ENCODE measurements at places on chromosomes 7 and 10.

GRCh38 chr10:66886848-66887247 lies 39.0 kb upstream of the LRRTM3 start:
- DNase-seq = no peak

GRCh38 chr7:136868496-136869000 lies at the start of gene CHRM2:
CHRM2 (plus strand) TSS chr7:136868652; CDS start chr7:137014866, 146,214 bp downstream.
- no peak for DNase-seq

DNA sequence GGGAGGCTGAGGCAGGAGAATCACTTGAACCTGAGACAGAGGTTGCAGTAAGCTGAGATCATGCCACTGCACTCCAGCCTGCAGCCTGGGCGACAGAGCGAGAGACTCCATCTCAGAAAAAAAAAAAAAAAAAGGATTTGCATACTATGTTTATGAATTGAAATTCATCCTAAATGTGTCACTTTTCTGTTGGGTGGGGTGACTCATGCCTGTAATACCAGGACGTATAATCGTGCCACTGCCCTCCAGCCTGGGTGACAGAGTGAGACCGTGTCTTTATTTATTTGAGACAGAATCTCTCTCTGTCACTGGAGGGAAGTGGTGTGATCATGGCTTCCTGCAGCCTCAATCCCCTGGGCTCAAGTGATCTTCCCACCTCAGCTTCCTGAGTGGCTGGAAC lies 5.8 kb downstream of the ZNF212 start:
- DNase-seq = no peak

DNA sequence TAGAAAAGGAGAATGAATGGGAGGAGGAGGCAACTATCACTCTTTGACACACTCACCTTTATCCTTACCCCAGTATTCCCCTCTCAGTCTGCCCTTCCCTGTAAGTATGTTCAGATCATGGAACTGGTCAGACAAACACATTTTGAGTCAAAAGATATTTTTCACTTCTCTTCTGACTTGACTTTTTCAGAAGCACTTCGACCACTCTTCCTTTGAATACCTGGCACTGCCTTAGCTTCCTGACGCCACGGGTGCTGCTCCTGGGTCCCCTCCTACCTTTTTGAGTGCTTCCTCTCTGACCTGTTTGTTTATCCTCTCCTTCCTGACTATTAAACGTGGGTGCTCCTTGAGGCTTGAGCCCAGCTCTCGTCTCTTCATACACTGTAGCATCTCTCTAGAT lies 19.8 kb upstream of the C10orf67 start:
- no peak for DNase-seq

DNA sequence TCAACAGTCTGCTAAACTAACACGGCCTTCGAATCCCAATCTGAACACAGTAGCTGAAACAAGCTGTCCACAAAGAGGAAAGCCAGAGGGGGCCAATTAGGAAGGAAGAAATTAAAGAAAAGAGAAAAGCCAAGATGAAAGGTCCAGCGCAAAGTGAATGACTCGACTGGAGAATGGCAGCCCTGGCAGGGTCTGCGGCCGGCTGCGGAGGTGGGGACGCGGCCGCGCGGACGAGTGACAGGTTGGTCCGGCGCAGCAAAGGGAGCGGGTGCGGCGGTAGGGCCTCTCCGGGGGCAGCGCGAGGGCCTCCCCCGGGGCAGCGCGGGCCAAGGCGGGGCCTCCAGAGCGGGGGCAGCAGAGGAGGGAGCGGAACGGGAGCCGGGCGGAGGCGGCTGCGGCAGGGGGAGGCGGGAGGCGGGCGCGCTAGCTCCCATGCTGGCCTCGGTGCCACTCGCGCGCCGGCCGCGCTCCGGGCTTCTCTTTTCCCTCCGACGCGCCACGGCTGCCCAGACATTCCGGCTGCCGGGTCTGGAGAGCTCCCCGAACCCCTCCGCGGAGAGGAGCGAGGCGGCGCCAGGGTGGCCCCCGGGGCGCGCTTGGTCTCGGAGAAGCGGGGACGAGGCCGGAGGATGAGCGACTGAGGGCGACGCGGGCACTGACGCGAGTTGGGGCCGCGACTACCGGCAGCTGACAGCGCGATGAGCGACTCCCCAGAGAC lies at the start of gene VWC2:
VWC2 (plus strand) TSS at position 421 of the 718 bp plus-strand sequence. CDS start 1,798 bp downstream, outside the sequence.
- no peak for DNase-seq

- no peak for DNase-seq
These were observed 13.3 kb downstream of the GPR146 start for GRCh38 chr7:1057416-1058291.

GRCh38 chr10:62559481-62560200 lies 185.5 kb downstream of the ZNF365 start:
- DNase-seq = no peak

DNA sequence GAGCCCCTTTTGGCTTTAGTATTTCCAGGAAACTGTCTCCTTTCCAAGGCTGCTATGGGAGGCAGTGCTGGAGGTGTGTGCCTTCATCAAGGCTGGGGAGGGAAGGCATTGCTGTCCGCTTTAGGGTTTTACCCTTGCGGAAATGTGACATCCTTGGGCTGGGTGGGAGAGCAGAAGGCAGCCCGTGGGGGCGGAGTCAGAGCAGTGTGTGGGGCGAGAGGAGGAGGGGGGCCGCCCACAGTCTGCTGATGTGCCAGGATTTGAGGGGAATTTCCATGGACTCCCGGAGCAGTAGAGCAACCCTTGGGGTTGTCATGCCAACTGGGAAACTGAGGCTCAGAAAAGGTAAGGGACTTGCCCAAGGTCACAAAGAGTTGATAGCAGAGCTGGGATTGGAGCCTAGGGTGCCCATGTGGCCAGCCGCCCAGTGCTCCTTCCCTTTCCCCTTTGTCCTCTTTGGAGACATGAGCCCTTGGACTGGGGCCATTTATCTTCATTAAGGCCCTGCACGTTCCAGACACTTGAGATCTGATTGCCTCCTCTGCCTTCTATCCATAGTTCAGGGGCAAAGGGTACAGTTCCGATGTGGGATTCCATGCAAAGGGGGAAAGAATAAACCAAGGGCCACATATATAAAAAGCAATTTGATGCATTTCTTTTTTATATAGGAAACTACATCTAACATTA lies 22.2 kb downstream of the TSPAN15 start:
- no peak for DNase-seq

- no peak for DNase-seq
These were observed 815 bp downstream of the NEUROG3 start for GRCh38 chr10:69572159-69573055.

DNA sequence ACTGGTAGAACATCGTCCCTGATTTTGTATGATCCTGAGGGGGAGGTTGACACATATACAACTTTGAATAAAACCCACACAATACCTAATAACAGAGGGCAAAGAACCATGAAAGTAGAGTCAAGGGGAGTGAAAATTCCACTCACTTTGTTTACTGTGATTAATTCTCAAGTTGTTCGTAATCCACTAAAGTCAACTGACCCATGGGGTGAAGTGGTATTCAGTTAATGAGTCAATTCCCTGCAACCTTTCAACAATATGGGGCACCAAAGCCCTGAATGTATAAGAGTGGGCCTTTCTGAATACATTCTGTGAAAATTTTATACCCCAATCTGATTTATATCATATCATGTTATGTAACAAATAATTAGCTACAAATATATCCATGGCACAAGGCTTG lies 39.0 kb upstream of the C10orf67 start:
- no peak for DNase-seq

GRCh38 chr10:96538683-96539082 lies 25.0 kb upstream of the TLL2 start:
- no peak for DNase-seq

DNA sequence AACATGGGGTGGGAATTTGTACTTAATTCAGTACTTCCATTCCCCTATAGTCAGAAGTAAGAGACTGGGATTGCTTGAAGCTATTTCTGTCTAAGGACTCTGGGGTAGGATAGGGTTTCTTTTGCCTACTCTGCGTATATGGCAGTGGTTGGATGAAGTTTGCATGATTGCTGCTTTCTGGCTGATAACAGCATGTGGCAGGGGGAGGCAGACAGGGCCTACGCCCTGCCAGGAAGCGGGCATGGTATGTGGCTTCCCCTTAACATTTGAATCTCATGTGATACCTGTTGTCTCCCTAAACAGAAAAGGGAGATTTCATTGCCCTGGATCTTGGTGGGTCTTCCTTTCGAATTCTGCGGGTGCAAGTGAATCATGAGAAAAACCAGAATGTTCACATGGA lies 57.1 kb downstream of the TACR2 start:
- DNase-seq = no peak

DNA sequence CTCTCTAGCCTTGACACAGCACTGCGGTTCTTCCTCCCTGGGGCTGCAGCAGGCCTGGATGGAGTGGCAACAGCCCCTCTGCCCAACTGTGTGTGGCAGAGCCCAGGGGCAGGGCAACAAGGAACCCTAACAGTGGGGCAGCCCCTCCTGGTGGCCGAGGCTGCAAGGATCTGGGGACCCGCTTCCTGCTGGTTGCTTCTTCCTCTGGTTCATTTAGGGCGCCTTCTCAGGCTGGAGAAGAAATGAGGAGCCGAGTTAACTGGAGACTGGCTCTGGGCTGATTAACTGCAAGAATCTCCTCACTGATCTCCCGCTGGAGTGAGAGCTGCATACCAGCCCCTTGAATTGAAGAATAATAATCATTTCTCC lies 80.1 kb upstream of the EMX2 start:
- no peak for DNase-seq

DNA sequence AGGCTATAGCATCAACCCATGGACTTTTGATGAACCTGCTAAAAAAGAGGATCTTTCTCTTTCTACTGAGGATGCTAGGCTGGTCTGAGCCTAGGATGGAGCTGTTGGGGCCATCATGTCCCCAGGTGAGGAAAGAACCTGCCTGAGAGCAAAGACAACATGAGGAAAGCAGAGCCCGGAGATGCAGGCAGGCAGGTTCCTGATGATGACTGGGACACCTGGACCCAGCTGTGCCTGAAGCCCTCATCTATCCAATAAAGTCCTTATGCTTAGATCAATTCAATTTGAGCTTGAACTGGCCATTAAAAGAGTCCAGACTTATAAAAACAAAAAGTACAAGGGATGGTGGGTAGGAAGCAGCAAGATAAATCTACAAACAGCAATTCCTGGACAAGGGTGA lies 48.9 kb downstream of the KIFBP start:
- no peak for DNase-seq

DNA sequence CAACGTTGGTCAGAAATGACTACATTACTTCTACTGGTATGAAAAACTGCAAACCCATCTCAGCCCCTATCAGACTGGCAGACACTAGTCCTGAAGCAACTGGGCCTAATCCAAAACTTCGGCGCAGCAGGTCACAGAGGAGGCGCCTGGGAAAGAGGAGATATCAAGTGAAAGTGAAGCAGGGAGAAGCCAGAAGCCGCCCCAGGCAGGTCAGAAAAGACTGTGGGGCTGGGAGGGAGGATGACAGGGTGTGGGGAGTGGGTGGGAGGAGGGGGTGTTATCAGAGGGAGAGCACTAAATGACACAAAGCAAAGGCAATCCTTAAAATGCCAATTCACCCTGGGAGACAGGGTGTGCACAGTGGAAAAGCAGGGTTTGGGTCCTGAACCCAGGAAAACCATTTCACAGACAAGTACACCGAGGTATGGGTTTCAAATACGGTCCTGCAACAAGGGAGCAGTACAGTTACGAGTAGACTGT lies 731 bp downstream of the CHCHD3 start:
- no peak for DNase-seq

GRCh38 chr10:96465599-96465998 lies 48.1 kb downstream of the TLL2 start:
- DNase-seq = no peak

DNA sequence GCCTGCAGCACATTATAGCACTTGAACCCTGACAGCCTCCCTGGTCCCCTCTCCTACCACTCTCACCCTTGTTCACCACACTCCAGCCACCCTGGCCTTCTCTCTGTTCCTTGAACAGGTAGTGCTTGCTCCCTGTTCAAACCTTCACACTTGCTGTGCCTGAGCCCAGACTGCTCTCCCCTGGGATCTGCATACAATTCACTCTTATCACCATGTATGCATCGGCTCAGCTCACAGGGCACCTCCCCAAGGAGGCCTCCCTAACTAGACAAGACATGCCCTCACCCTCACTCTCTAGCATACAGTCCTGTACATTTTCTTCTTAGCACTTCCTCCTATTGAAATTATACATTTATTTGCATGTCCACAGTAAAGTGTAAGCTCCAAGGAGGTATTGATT lies 59.3 kb downstream of the FAM13C start:
- no peak for DNase-seq

GRCh38 chr7:96414931-96415292 lies 93.0 kb upstream of the SLC25A13 start:
- peak; percentile 38 for DNase-seq

- DNase-seq = no peak
These were observed 3.8 kb downstream of the WIPI2 start for GRCh38 chr7:5193880-5194279.

- DNase-seq = no peak
These were observed 68.9 kb upstream of the FOXK1 start for GRCh38 chr7:4612939-4613841.

GRCh38 chr7:78080811-78081210 lies 282.2 kb downstream of the PHTF2 start:
- DNase-seq = no peak

DNA sequence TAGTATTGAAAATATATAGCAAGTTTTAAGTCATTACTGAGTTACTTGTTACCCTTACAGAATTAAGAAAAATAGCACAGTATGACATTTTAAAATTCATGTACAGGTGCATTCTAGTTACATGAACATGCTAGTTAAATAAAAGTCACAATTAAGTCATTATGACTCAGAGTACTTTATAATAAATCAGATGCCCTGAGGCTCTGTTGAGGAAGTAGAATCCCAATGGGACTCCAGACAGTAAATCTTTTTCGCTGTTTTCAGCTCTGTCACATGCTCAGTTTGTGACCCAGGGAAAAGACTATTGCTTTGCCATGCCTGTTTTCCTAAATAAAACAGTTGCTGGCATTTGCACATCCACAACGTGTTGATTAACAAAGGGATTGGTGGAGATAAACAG lies 21.0 kb downstream of the NUDT13 start:
- DNase-seq = no peak

- DNase-seq = no peak
These were observed 110.2 kb downstream of the TAF3 start for GRCh38 chr10:7928536-7928935.

DNA sequence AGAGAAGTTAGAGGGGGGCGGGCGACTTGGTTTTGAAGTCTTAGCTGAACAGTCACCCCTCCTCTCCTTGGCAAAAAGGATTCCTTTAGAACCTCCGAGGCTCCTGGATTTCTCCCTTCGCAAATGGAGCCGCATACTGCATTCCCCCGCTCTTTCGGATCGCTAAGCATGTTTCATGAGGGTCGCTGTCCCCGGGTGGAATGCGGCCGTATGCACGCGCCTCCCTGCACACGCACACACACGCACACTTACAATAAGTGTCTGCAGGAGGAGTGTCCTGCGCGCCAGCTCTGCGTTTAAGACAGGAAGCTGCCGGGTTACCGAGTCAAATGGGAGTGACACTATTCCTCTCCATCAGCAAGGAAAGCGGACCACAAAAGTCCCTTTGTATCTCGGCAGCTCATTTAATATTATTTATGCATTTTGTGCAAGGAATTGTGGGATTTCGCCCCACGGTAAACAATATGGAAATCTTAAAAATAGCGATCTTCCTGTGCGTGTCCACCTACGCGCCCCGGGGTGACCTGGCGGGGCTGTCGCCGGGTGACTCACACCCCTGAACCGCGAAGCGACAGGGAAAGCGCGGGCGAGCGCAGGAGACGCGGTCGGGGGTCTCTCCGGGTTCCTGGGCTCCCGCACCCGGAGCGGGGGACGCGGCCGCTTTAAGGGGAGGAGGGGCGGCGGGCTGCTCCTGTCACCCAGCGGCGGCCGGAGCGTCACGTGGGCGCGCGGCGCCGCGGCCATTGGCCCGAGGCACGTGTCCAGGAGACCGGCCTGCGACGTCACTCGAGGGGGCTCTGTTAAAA lies 988 bp upstream of the EN2 start:
- peak; percentile 50 for DNase-seq

Data from NCI-H460 (cell line).